ENCODE measurements at places on chromosomes 7 and 10.

DNA sequence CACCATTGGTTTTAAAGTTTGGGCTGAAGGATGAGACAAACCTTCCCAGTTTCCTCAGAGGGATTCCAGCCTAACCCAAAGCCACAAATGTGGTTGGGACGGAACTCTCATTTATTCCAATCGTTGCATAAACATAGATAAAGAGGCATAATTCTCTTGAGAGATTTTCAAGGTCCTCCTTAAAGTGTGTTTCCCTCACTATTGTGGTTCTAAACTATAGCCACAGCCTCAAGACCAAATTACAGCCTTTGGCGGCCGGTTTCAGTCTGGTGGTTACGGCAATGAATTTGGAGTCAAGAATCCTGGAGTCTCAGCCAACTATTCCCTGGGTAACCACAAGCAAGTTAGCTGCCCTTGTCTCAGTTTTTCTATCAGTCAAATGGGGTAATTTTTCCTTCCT, 42.6 kb downstream of the SEM1 start:
- DNase-seq: no peak

- no peak for DNase-seq
Measured at GRCh38 chr7:108222236-108222892, 92.2 kb upstream of the LAMB4 start.

DNA sequence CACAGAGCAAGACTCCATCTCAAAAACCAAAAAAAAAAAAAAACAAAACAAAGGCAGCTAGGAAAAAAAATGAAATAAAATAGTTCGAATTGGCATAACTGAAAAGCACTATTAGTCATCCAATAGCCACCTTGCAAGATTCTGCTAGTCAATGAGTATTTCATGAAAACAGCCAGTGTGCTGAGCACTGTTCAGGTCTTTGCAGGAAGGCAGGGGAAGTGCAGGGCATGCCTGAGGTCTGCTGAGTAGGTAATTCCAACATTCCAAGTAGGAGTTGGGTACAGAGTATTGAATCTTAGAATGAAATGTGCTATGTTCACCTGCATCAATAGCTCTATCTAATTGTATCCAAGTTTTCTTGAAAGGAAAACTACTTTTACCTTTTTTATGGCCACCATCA, 22.9 kb downstream of the ABRAXAS2 start:
- no peak for DNase-seq

- no peak for DNase-seq
Measured at GRCh38 chr7:14201353-14201752, 211.9 kb upstream of the ETV1 start.

DNA sequence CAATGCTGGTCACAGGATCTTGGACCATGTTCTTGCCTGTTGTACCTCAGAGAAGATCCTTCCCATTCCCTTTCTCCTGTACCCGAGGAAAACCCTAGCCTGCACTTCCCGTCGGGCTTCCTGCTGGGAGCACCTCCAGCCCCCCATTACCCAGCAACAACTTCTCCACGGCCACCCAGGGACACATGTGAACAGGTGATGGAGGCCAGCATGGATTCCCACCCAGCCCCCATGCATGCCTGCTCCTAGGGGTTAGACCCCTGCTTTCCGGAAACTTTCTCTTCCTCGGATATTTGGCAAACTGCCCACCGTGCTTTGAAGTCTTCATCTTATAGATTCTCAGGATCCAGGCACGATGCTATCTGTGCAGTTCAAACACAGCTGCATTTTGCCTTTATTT, 67.3 kb downstream of the CALML3 start:
- DNase-seq: no peak

DNA sequence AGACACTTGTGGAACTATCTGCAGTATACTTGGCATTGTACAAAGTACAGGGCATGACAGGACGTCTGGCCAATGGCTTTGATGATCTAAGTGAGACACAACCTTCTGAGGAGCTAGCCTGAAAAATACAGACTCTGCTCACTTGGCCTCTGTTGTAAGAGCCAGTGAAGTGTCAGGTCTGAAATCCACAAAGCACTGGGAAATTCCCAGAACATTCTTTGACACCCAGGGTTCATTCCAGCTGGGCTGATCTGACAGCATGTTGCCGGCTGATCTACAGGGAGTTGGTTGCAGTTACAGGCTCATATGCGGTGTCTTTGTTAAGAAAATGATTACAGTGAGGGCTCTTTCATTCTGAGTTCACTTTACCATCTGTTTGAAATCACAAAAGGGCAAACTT, 354.6 kb downstream of the PHF14 start:
- no peak for DNase-seq

DNA sequence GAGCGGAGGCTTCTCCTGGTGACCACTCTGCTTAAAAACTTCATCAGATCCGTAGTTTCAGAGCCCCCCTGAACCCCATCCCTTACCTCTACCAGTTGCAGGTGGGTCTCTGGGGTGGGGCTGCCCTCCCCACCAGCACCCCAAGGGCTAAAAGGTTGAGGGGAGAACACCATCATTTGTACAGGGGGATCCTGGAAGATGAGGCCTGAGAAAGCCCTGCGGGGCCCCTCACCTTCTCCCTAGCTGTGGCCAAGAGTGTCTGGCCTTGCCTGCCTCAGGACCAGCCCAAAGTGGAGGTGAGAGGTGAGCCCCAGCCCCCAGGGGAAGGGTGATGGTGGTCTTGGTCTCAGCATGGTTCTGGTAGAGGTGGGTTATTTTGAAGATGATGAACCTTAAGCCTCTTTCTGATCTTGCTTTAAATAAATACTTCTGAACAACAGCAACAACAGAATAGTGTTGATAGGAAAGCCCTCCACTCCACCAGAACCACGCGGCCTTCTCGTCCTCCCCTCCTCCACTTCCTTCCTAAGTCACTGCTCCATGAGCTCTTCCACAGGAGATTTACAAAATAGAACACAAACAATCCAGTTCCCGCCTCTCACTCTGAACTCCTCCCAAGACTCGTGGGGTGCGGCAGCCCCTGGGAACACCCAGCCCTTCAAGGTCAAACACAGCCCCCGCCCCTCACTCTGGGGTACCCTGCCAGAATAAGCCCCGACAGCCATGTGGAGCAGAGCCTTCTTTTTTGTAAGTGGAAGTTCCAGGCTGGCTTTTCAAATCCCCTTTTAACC, 169.1 kb downstream of the EGFR start:
- no peak for DNase-seq

DNA sequence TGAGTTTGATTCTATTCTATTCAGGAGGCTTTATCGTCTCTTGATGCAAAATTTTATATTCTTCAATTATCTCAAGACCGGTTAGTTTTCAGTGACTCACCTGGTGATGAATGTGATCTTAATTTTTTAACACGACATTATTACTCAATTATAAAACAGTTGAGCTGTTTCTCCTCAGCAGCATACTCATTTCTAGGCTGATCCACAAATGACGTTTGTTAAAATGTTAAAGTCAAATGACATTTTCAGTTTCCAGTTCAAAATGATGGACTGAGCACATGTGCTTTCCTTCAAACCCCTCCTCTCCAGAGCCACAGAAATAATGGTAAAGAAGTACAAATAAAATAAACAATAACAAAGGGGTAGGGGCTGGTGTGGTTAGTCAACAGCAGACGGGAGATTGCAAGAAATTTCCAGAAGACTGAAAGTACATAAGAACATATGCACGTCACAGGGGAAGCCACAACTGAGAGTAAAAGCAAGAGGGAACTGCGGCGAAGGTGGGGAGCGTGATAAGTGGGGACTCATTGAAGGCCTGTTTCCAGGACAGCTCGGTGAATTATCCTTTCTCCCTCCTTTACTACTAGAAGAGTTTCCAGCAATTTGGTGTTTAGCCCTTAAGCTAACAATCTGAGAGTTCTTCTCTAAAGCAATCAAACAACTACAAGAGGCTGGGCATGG, 10.9 kb downstream of the MACROH2A2 start:
- DNase-seq: no peak

DNA sequence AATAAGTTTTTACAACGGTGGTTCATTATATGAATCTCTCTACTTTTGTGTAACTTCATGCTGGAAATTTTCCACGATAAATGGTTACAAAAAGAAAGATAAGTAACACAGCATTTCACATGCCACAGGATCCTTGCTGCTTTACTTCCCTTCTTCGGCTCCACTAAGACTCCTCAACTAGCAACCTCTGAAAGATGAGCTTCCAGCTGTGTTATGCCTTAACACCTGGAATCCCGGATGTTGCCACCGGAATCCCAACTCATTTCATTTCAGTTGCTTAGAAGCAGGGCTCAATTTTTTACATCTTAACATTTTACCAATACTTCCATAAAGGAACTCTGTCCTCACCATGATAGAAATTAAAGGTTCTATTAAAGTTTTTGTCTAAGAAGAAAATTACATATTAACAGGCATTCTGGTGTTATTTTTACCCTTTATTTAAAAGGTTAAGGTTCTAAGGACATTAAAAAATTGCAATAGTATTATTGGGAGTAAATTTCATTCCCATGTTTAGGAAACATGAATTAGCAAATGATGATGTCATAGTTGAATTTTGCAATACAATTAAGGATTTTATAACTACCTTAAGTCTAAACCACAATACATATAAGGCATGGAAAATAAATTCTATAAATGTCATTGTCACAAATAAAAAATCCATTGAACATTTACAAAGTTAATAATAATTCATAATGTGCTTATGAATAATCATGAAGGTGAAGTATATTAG, 57.1 kb upstream of the IL6 start:
- no peak for DNase-seq

DNA sequence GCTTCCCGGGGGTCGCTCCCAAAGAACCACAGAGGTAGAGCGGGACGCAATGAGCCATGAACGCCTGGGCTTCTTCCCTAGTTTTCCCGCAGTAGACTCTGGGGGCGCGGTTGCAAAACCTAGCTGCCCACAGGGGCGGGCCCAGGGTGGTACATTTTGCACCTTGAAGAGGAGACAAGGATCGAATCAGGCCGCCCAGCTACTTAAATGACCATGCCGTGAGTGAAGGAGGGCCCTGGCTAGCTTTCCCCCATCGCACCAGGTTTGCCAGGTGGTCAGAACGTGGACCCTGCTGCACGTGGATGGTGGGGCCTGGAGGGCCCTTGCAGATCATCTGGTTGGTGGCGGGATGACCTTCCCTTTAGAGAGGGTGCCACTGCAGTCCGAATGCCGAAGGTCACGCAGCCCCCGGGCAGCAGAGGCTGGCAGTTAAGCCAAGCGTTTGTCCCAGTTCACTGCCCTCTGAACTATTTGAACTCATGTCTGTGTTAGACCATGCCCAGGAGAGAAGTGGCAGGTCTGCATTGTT, 604 bp upstream of the SHTN1 start:
- no peak for DNase-seq

DNA sequence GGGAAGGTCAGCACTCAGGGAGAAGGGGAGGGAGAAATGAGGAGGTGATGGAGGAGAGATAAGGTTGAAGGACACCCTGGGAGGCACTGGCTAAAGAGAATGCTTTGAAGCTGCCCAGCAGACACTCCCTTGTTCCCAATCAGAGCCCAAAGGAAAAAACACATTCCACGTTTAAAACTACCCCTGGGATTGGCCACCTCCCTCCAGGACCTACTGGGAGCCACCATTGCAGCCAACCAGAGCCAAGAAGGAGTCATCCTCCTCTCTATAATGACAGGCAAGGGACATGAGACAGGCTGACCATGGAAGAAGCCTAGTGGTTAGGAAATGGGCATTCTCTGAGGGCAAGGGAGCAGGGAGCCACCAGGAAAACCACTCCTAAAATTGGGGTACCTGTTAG, 43.8 kb downstream of the MYO1G start:
- DNase-seq: no peak

GRCh38 chr10:60953420-60953819, 9.4 kb upstream of the RHOBTB1 start:
- no peak for DNase-seq

DNA sequence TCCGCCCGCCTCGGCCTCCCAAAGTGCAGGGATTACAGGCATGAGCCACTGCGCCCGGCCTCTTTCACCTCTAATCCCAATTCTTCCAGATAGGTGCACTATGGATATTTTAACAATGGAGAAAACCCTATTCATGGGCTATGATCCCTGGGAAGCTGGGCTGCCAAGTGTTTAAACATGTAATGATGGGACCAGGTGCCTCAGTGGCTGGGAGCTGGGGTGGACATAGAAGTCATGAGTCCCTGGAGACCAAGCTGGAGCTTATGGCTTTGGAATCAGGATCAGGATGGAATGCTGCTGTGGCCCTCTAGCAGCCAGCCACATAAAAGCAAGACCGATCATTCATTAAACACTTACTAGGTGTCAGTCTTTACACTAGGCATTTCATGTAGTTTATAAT, 41.8 kb upstream of the IGFBP3 start:
- no peak for DNase-seq

DNA sequence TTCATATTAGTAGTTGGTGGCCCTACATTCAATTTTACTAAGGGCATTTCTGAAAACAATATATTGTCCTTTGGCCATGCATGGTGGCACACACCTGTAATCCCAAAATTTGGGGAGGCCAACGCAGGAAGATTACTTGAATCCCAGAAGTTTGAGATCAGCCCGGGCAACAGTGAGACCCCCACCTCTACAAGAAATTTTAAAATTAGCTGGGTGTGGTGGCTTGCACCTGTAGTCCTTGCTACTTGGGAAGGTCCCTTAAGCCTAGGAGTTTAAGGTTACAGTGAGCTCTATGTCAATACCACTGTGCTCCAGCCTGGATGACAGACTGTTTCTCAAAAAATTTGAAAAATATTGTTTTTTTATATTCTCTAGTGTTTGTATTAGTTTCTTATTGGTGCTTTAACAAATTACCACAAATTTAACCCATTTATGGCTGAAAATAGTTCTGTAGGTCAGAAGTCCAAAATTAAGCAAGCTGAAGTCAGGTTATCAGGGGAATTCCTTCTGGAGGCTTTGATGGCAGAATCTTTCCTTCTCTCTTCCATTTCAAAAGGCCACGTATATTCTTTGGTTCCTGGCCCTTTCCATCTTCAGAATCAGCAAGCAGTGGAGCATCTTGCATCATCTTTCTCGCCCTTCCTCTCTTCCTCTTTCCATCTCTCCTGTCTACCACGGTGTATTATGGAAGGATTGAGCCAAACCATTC, 12.4 kb downstream of the CBX3 start:
- peak; percentile 8 for DNase-seq

- DNase-seq: no peak
Measured at GRCh38 chr7:37040330-37040729, 316.0 kb upstream of the AOAH start.

DNA sequence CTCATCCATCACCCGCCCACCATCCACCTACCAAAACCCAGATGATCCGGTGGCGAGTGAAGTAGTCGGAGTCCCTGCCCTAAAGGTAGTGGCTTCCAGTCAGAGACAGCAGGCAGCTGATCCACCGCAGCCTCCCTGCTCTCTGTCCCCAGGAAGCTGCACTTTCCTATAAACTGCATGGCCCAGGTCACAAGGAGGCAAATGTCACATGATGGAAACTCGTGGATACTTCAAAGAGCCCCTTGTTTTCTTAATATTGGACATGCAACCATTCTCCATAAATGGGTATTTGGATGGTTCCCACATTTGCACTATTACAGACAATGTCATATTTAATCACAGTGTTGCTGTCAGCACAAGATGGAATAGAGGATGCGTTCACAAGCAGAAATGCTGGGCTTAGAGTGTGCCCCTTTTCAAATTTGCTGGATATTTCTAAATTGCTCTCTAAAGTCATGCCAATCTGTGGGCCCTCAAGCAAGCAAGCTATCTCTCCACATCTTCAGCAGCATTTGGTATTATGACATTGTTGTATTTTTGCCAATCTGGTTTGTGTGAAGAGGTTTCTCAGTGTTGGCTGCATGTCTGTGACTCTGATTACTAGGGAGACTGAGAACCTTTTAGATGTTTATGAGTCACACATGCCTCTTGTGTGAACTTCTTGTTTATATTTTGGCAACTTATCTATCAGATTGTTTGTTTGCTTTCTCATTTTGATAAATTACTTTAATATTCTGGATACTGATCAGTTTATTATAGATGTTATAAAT, 822.0 kb downstream of the TNS3 start:
- no peak for DNase-seq
